ENCODE measurements at places on chromosomes 6 and 20.
A peak's percentile ranks its signal among the peaks of the same experiment; 100 is the strongest.

DNA sequence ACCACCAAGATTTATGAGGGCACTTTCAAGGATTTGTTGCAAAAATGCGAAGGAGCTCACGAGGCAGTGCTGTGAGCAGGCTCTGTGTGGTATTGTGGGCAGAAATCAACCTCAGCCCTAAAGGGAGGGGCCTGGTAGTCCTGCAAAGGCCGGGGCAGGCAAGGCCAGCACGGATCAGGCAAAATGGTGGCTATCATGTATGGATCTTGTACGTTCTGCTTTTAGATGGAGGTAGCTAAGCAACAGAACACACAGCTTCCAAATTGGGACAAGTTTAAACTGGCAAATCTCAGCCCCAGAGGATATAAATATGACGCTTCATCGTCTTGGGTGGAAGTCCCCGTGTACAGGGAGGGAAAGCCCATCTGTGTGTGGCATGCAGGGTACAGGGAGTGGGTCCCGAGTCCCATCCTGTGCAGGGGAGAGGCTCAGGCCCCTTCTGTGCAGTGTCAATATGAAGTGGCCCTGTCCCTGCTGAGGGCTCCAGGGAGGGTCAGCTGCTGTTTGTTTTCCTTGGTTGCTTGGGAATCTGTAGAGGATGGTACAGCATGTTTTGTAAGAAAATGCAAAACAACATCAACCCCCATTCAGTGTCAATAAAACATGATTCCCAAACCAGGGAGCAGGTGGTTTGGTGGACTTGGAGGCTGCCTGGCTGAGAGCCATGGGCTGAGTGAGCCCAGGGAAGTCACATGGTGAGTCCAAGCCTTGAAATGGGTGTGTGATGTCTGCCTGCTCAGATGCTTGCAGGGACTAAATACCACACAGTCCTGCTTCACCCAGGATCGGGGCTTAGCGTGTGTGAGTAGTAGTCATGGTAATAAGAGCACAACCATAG lies 113.0 kb downstream of the SYCP2 start:
- no peak for DNase-seq

GRCh38 chr6:31546339-31546957 lies at the start of gene ATP6V1G2:
ATP6V1G2 (minus strand) TSS chr6:31546608; CDS start chr6:31546559, 49 bp downstream.
- peak; percentile 94 for DNase-seq

DNA sequence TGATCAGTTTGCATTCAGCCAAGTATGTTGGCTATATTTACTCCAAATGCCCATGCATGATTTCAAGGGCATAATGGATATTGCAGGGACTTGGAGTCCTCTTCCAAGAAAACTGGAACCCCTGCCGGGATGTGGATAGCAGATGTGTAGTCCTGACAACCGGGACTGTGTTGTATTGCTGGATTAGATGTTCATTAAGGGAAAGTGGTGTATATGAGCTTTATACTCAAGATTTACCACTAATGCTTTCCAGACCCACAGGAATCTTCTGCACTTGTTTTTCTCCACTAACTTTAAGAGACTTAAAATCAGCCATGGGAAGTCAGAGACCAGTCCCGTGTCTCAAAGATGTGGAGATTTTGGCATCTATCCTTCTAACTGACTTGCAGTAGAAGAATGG lies 770.9 kb downstream of the HDGFL1 start:
- DNase-seq, result no peak

DNA sequence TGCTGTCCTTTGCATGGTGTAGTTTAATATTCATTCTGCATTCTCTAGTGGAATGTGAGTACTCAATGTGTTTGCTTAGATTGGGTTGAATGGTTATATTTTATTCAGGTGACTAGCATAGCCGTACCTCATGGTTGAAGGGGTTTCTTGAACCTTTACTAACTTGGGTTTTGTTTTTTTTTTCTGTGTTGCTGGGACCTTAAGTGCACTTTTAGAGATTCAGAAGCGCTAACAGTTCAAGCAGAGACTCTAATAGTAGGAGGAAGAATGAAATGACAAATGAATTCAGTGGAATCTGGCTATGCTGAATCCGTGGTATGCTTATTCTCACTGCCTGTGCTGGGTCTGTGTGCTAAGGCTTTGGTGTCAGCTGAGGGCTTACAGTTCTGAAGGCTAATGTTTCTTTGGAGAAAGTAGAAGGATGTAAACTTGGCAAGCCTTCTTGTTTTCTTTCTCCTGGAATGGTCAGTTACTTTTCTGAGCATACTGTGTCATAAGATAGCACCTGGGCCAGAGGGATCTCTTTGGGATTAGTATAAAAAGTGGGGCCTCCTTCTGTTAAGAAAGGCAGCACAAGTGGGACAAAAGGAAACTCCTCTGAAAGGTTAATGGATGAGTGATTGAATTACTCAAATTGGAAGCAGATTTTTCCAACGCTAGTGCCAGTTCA lies 28.7 kb downstream of the RNF144B start:
- DNase-seq, result no peak

All from left lung (tissue), 14 donors.